ENCODE measurements at places on chromosomes 7 and 10. TPM values are rescaled to one million over a fixed set of nuclear protein-coding genes. Genes with fewer than 3 reads are reported as not detected.

DNA sequence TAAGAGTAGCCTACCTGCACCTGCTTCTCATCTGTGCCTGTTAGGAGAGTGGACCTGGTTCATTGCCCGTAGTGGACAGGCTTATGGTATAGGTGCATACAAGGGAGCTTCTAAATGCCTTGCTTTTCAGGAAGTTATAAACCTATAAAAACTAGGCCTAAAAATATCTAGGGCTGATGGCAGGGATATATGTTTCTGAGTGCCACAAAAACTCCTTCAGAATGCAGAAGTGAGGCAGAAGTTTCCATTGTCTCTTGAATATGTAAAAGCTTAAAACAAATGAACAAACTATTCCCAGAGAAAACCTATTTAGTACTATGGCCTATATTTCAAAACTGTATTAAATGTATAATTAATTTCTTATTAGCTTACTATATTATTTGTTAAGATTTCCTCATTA is 91.8 kb downstream of the RNLS start:
- no peak for DNase-seq

- DNase-seq, result no peak
Measured at GRCh38 chr7:117132321-117133120, 179.2 kb downstream of the ST7 start.

- no peak for DNase-seq
Measured at GRCh38 chr10:17427666-17428350, 26.6 kb downstream of the ST8SIA6 start.

- no peak for DNase-seq
Measured at GRCh38 chr7:106050746-106051117, 61.4 kb downstream of the SYPL1 start.

- DNase-seq, result no peak
Measured at GRCh38 chr7:86629-87028, 105.7 kb upstream of the FAM20C start.

DNA sequence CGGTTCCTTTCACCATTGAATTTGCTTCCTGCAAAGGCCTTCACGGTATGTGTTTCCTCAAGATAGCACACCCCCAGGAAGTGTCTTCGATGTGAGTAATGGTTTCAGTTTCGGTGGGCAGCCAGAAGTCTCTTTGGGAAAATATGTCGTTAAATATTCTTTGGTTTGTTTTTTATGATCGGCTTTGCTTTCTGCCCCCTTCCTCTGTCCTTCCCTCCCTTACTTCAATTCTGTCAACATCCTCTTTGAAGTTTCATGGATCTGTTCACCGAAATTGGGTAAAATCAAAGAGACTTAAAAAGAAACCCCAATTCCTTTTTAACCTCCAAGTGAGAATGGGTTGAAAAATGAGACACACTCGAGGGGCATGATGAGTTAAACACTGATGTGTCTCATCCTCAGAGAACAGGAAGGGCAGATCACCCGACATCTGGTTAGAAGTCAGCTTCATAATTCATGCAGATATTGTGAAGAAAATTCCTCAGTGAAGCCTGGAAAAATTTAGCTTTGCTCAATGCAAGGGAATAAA is 170.8 kb upstream of the HABP2 start:
- DNase-seq, result no peak

- DNase-seq, result no peak
Measured at GRCh38 chr10:30840395-30841050, 191.1 kb downstream of the ZNF438 start.

DNA sequence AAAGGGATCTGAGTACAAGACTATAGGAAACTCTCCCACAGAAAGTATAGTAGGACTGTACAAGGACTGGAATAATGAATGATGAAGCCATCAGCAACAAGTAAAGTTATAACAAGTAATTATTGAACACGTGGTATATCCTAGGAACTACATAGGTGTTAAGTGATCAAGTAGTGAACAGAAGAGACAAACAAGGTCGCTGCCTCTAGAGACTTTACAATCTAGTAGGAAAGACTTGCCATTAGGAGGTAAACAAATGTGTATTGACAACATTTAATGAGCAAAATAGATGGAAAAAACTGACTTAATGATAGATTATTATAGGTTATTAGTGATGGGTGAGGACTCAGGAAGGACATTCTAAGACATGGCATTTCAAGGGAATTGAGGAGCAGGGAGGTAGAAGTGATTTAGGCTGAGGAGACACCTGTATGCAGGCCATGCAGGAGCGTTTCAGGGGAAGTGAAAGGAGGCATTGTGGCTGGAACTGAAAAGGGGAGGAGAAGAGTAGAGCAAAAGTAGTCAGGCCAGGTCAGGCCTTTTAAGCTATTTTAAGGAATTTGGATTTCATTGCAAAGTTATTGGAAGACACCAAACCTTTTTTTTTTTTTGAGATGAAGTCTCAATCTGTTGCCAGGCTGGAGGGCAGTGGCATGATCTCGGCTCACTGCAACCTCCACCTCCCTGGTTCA is 8.5 kb upstream of the GLCCI1 start:
- no peak for DNase-seq

- DNase-seq, result peak; percentile 75
Measured at GRCh38 chr7:47587351-47587750, 5.4 kb upstream of the TNS3 start.

- peak; percentile 42 for DNase-seq
Measured at GRCh38 chr10:88986549-88987242, 3.9 kb upstream of the FAS start.

DNA sequence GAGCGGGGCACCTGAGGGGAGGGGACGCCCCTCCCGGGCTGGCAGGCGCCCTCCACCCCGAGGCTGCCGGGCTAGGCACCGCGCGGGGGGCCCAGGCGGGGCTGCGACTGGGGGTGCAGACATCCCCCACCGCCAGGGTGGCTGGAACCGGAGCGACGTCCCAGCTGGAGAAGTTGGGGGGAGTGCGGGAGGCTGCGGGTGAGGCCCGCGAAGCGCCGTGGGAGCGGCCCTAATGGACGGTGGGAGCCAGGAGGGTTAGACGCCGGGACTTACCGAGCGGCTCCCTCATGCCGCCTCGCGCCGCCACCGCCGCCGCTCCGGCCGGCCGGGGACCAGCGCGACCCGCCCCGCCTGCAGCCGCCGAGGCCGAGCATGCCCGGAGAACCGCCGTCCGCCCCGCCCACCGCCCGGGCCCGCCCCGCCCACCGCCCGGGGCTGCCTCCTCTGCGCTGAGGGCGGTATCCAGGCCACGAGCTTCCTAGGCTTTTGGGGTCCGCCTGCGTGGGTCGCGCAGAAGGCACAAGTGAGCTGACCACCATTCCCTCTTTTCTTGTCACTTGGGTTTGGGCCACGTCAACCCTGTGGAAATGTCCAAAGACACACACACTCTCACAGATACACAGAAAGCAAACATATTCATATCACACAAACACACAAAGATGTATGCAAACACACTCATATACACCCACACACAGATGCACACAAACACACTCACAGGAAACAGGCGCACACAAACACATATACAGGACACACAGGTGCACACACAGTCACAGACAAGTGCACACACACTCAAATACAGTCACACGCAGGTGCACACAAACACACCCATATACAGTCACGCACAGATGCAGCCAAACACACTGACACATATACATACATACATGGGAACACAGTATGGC is at the start of gene JCAD:
Gene JCAD, minus strand, starts transcription at position 378 of the 899 bp plus-strand sequence. CDS start 11,774 bp downstream, outside the sequence.
- DNase-seq, result peak; percentile 15

DNA sequence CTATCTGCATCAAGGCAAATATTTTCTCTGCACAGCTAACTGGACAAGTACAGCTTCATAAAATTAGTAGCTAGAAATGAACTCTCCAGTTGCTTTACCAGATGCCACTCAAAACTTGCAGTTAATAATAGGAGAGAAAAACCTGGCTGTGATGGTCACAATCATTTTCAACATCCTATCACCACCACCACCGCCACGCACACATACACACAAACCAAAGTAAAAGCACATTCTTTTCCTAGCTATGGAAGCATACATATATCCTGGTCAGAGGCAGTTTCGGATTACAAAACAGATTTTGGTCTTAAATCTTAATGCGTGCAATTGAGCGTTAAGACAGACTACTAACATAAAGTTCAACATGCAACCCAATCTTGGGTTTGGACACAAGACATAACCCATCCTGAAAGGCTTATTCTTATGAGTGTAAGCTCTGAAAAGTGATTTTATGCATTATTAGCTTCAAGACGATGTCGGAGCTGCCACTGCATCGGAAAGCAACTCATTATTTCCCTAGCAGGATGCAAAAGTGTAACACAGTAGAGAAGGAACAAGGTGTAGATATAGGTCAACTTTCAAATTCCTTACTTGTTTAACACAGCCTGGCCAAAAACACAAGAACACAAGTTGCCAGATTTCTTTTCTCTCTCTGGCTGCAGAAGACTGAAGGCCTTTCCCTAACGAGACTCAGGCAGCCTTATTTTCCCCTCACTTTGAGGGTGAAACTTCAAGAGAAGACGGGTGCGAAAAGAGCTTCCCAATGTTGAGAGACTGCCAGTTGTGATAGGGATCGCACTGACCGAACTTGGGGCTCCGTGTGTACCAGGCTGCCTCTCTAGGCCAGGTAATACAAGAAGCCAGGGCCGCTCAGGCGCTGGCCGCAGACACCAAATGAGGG is 1.2 kb downstream of the CACUL1 start:
- DNase-seq, result no peak

GRCh38 chr7:125450749-125451148 is 521.1 kb upstream of the POT1 start:
- no peak for DNase-seq

DNA sequence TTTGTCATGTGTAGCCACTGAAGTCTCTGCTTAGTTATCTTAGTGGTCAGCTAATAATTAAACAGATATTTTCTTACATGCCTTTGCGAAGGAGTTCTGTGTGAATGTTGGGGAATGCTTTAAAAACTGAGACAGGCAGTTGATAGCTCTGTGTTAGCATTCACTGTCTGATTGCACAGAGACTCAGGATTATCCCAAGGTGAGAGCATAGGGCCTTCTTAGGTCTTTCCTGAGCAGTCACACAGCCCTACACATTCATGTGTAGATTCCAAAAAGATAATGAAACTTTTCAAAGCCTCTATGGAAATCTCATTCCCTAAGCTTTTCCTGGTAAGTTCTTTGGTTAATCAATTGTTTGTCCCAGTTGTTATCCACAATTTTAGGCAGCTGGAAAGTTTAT is 67.7 kb downstream of the CASD1 start:
- no peak for DNase-seq

Gene PDGFA
- 14.5 TPM for total RNA-seq

Gene MMD2
- total RNA-seq, result 5.2 TPM

Gene OPALIN
- not detected for total RNA-seq

Gene PTF1A
- 4.4 TPM for total RNA-seq

Gene HNRNPA2B1
- total RNA-seq, result 193 TPM

Gene CPVL
- 7.8 TPM for total RNA-seq

Gene NAT16
- 2.1 TPM for total RNA-seq

Data from cerebellum (tissue), 4 donors.